Stimulated activated CD4-positive, alpha-beta T cell treated with anti-CD3 and anti-CD28 coated beads, Interleukin-12 subunit alpha, Interleukin-12 subunit beta, amount 100 ng/mL, for 4 hours (primary cell): ENCODE measurements at places on chromosomes 6 and 20.

GRCh38 chr6:10361428-10361827 lies 53.4 kb downstream of the TFAP2A start:
- no peak for DNase-seq

DNA sequence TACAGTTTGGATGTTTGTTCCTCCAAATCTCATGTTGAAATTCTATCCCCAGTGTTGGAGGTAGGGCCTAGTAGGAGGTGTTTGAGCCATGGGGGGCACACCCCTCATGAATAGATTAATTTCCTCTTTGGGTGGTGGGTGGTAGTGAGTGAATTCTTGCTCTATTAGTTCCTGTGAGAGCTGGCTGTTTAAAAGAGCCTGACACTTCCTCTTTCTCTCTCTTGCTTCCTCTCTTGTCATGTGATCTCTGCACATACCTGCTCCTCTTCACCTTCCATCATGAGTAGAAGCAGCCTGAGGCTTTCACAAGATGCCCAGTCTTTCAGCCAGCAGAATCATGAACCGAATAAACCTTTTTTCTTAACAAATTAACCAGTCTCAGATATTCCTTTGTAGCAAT lies 340.2 kb upstream of the CHD6 start:
- no peak for DNase-seq

GRCh38 chr6:118580585-118581419 lies 32.7 kb downstream of the PLN start:
- DNase-seq, result no peak

DNA sequence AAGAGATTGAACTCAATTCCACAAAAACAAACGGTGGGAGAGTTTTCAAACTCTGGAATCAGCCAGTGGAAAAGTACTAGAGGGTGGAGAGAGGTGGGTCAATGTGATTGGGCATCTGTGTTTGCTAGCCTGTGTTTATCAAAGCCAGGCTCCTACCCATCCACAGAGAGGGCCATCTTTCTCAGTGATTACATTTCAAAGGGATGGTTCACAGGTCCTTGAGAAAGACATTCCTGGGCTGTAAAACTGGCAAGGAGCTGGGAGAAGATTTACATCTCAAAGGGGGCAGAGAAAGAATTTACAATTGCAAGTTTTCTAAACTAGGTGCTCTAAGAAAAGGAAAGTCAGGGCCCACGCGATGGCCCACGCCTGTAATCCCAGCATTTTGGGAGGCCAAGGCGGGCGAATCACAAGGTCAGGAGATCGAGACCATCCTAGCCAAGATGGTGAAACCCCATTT lies 146.8 kb upstream of the UST start:
- DNase-seq, result no peak

- DNase-seq, result no peak
These were observed 146.5 kb upstream of the ZNF217 start for GRCh38 chr20:53739799-53740785.
